ENCODE measurements at places on chromosomes 13 and 19. TPM values are rescaled to one million over a fixed set of nuclear protein-coding genes. Genes with fewer than 3 reads are reported as not detected.

DNA sequence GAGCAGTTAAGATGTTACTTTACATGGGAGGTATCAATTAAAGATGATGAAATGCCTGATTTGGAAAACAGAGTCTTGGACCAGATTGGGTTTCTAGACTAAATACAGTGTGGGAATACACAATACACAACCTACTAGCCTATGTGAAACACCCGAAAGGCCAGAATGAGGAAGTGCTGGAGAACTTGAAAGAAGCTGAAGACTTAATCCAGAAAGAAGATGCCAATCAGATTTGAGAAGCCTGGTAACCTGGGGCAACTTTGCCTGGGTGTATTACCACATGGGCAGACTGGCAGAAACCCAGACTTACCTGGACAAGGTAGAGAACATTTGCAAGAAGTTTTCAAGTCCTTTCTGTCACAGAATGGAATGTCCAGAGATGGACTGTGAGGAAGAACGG, 43.2 kb downstream of the N4BP2L1 start:
- no peak for DNase-seq

PCDH8 gene
- not detected for total RNA-seq

GAMT gene
- total RNA-seq, result 121 TPM

DNA sequence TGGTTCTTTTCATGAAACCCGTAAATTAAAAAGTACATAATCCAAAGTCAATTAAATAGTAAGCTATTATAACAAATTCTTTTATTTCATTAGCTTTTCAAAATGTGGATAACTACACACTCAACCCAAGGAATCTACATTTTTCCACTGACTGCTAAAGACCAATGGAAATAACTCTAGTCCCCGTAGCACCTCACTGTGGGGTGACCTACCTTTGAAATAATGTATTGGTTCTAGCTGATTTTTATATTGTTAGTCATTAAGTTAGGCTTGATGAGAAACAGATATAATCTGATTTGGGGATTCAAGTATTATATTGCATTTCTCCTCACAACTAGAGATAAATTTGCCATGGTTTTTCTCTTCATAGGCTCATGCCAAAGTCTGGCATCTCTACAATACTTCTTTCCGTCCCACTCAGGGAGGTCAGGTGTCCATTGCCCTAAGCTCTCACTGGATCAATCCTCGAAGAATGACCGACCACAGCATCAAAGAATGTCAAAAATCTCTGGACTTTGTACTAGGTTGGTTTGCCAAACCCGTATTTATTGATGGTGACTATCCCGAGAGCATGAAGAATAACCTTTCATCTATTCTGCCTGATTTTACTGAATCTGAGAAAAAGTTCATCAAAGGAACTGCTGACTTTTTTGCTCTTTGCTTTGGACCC, 37.3 kb downstream of the KL start:
- no peak for DNase-seq

ATP4B gene
- 16.2 TPM for total RNA-seq

DNA sequence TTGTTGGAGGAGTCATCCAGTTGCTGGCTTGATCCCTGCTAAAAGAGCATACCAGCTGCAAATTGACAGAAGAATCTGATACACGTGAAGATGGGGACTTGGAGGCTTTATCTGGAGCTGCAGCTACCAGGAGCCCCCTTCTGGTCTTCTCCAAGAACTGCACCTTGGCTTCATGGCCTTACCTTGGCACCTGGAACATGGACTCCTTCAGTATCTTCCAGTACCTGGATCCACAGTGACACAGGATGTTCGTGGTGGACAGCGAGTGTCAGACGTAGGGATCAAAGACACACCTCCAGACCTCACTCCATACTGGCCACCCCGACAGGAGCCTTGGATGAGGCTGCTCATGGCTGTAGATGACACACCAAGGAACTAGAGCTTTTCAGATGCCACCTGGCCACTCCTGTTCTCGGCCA, 9.9 kb upstream of the ACSBG2 start:
- peak; percentile 83 for DNase-seq

KIR2DL4 gene
- not detected for total RNA-seq

DNA sequence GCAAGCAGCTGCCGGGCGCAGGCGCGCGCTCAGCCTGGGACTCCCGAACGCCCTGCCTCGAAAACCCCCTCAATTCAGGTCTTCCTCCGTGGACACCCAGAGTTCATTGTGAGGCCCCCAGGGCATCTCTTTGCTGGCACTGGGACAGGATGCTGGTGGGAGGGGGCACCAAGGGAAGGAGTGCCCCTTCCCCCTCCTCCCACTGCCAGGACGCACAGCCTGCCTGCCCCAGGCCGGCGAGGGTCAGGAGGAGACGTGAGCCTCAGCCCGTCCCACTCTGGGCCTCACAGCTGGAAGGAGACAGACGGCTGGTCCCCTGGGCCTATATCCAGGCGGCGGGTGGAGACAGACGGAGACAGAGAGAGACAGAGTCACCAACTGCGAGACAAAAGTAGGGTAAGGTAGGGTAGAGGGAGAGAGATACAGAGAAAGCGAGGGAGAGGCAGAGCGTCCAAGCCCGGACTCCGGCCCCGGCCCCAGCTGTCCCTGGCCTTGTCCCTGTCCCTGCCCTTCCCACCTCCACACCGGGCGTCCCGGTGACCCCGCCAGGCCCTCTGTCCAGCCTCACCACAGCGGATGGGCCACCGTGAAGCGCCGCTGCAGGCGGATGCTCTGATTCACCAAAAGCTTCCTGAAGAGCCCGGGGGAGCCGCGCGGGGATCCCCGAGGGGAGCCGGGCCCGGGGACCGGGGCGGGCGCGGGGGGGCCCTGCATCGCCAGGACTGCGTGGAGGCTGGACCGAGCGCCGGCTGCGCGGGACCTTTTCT, at the start of gene PDE4C:
Gene PDE4C (minus strand): TSS at position 737 of the 767 bp plus-strand sequence. CDS start 23 bp downstream, at position 714.
- DNase-seq, result no peak

DNA sequence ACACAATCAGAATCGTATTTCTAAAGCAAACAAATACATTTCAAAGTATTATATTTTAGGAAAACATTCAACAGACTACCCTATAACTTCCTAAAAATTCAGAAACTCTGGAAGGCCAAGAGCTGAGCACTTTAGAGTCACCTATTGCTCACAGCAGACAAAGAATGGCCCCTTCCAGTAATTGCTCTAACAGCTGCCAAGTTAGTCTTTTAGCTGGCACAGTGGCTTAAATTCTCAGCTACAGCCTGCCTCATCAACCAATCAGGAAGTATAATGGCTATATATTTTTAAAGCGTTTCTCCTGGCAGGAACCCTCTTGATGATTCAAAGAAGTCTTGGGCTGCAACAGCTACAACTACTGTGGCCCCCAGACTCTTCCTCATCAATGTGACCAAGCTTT, 14.9 kb upstream of the SLITRK5 start:
- no peak for DNase-seq

- DNase-seq, result no peak
Observed at GRCh38 chr19:10339977-10340376, 553 bp upstream of the ICAM3 start.

DNA sequence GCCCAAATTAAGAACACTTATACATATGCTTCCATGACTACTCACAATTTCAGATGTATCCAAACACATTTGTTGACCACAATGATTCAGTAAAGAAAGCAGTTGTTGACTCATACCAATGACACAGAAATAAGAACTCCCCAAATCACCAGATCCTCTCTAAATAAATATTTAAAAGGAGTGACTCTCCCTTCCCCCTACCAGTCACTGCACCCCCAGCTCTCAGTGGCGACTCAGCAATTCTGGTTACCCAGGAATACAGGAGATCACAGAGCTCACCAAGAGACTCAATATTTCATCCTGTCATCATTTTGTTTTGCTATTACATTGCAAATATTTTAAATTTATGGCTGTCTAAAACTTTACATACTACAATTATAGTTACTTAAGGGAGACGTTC, 131.5 kb downstream of the RGCC start:
- DNase-seq, result no peak

ZNF439 gene
- total RNA-seq, result 3.8 TPM

DNA sequence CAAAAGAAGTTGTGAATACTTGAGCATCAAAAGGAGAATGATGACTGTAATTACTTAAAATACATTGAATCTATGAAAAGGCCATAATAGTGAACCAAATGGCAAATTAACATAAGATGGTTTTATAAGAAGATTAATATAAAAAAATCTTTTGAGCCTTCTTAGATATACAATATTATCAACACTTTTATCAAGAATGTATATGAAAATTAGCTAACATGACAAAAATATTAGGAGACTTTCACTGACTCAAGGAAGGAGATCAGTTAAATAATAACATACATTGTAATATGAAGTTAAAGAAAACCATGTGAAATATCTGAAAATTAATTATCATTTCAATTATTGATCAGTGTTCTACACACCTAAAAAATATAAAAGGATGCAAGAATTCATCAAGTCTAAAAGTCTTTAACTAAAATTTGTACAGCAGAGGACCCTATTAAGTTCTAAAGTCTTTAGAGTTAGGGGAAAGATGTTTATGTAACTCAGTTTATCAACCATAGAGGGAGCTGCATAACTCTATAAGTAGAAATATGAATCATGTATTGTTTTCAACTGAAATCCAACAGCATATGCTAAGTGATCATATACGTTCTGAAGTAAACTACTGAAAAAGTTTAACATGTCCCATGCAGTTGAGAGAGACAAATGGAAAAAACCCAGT, 756.1 kb upstream of the MIR17HG start:
- no peak for DNase-seq

GRCh38 chr19:58054901-58055874, 3.9 kb upstream of the ZNF135 start:
- DNase-seq, result no peak

GARIN5A gene
- 2.7 TPM for total RNA-seq

ACP7 gene
- total RNA-seq, result 0.23 TPM

DNA sequence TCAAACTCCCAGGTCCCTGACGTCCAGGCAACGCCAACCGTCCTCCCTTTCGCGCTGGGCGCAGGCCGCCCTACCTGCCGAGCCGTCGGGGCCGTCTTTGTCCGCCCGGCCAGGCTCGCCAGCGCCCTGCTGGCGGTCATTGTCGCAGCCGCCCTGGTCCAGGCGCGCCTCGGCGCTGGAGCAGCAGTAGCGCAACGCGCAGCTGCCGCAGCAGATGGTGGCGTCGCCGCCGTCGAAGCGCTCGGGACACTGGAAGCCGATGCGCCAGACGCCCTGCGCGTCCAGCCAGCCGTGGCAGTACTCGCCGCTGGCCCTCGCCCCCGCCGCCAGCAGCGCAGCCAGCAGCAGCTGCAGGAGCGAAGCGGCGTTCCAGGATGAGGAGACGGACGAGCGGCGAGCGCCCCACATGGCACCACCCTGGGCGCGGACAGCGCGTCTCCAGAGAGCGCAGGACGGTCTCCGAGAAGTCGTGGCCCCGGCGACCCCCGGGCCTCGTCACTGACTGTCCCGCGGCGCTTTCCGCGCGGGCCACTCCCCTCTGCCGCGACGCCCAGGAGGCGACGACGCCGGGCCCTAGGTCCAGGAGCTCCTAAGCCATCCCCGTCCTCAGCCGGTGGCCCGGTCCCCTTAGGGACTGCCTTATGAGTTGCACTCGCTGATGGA, 1.1 kb downstream of the SHISA2 start:
- DNase-seq, result peak; percentile 45

- DNase-seq, result no peak
Observed at GRCh38 chr13:112828756-112829155, 138.9 kb downstream of the ATP11A start.

DNA sequence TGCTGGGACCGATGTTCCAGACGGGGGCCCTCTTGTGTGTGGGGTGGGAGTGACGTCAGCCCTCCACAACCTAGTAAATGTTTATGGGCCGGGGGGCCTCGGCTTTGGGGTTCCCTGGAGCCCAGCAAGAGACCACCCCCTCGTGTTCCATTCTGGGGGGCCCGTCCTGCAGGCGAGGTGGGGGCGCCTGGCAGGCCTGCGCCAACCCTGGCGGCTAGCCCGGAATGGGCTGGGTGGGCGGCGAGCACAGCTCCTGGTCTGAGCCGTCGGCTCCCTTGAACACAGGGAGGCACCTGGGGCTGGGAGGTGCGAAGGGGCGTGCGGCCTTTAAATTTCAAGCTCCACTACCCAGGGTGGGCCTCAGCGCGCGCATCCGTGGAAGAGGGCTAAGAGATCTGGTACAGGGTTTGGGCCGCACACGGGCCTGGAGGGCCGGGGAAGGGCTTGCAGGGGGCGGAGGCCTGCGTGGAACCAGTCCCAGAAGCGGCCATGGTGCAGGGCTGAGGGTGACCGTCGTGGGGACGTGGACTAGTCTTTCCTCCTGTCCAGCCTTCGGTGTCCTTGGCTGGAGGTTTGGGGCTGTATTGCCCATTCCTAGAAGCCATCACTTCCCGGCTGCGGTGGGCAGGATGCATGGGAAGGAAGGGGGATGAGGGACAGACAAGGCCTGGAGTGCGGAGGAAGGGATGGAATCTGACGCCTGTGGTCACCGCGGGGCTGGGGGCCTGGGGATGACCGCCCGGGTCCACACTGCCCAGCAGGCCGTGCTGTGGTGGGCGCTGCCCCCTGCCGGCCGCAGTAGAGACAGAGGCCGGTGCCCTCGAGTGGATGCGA, 11.4 kb downstream of the NDUFA11 start:
- DNase-seq, result peak; percentile 76

ZNF729 gene
- total RNA-seq, result not detected

DNA sequence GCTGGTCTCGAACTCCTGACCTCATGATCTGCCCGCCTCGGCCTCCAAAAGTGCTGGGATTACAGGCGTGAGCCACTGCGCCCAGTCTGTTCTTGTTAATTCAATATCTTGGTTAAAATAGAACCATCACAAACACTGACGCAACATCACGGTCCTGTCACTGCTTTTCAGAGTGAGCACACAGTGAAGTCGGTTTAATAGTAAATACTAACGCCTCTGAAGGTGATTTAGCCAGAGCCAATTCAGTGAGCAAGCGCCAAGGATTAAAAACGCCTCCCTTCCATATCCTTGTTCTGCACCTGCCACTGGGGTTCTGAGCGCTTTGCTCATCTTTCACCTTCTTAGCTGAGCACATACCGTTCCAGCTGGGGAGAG, 30.3 kb downstream of the LAMP1 start:
- DNase-seq, result no peak

RGS9BP gene
- total RNA-seq, result 4.0 TPM

SLITRK1 gene
- not detected for total RNA-seq

- no peak for DNase-seq
Observed at GRCh38 chr19:6061376-6062130, 48.7 kb downstream of the RFX2 start.

- no peak for DNase-seq
Observed at GRCh38 chr13:96034662-96035061, 18.5 kb downstream of the UGGT2 start.

CLDND2 gene
- total RNA-seq, result not detected

CEACAM3 gene
- total RNA-seq, result not detected

ITM2B gene
- total RNA-seq, result 449 TPM

DNA sequence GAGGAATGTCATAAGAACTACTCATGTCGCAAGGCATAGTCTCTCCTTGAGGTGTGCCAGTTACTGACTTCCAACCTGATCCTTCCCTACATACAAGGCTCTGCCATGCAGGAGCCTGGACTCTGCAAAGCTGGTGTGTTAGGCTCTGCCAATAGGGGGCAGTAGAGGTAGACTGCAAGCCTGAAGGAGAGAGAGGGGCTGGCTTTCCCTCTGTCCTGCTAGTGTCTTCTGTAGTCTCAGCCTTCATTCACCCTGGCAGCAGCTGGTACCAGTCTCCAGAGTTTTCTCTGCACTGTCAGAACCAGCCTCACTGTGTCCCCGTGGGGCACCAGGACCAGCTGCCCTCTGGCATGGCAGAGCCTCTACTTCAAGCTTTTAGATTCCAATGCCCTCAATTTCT, 14.5 kb downstream of the SHISA2 start:
- no peak for DNase-seq

SCAMP4 gene
- 77.2 TPM for total RNA-seq

TMEM221 gene
- total RNA-seq, result 1.2 TPM

ZNF333 gene
- 21.9 TPM for total RNA-seq

- DNase-seq, result no peak
Observed at GRCh38 chr19:54345938-54346386, 7.0 kb upstream of the LILRA4 start.

GRCh38 chr13:48644141-48644540, 9.6 kb upstream of the CYSLTR2 start:
- no peak for DNase-seq

ZNF491 gene
- total RNA-seq, result 4.8 TPM
